ENCODE measurements at places on chromosomes 5 and 9. TPM values are rescaled to one million over a fixed set of nuclear protein-coding genes. Genes with fewer than 3 reads are reported as not detected.

The HMCN2 gene
- total RNA-seq: under 0.01 TPM

The LSM11 gene
- 2.4 TPM for total RNA-seq

The ACER2 gene
- 3.8 TPM for total RNA-seq

The IFNB1 gene
- under 0.01 TPM for total RNA-seq

The APBA1 gene
- 0.27 TPM for total RNA-seq

The FYB1 gene
- 1.6 TPM for total RNA-seq

The UBE2D2 gene
- 36.6 TPM for total RNA-seq

The TPPP gene
- 12.9 TPM for total RNA-seq

The ATP10B gene
- not detected for total RNA-seq

The LMNB1 gene
- 97.5 TPM for total RNA-seq

GRCh38 chr5:39214912-39215709, 4.3 kb downstream of the FYB1 start:
- DNase-seq: no peak

DNA sequence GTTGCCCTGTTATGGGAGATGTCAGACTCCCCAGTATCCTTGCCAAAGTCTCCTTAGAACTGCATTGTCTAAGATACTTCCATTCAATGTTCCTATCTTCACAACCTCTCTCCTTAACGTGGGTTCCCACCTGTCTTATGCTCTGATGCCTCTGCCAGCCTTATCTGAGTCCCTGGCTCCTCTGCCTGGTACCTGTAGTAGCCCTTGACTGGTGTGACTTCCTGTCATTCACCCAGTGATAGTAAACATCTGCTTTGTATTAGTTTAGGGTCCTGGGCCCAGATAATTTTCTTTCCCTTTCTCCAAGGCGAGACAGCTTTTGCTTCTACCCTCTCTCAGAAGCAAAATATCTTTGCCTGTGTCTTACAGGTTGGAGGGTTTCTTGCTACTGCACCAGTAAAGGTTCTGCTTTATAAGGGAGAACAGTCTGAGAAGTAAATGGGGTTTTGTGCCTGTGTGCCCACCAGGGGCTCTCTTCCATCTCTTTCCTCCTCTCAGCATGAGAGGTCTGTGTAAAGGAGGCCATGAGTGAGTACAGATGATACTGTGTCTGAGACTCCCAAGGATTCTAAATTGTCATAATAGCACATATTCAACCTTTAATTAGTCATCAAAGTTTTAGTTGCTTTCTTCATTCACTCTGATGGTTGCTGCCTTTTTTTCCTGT, 220.8 kb downstream of the PRR16 start:
- DNase-seq: peak; percentile 24

DNA sequence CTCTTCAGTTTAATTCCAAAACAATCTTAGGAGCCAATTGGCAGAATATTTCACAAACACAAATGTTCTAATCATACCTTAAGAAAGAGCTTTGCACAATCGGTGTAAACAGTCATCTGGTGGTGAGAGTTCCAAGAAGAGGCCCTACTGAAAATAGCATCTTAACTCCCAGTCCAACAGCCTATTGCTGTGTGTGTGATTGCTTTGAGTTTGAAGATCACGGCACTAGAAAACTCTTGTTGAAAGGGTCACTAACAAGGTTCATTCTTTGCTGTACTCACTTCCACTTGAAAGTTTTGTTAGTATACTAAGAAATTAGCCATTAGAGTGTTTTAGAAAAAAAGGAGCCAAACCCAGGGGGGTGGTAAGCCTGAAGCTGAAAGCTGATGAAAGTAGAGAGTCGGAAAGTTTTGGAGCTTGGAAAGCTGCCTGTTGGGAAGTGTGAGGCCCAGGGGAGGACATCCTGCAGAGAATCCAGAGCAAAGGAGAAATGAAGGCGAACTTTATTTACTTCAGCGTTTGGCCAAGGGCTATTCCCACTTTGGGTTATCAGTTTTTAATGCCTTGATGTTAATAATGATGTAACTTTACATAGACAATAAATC, 180.3 kb upstream of the GHR start:
- no peak for DNase-seq

DNA sequence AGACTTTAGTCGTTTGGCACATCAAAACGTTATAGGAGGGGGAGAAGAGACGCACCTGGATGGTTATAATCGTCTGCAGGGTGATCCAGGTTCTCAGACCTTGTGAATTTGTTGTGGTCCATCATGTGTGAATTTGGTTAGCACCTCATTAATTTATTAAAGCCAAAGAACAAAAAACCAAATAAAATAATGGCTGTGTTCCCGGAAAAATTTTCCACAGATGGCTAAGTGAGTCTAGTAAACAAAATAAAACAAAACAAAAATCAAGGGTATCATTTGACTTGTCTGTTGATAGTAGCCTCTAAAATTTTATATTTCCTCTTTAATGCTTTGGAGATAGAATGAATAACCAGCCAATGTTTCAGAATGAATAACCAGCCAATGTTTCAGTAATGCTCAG, 119.7 kb downstream of the ACTBL2 start:
- DNase-seq: no peak

DNA sequence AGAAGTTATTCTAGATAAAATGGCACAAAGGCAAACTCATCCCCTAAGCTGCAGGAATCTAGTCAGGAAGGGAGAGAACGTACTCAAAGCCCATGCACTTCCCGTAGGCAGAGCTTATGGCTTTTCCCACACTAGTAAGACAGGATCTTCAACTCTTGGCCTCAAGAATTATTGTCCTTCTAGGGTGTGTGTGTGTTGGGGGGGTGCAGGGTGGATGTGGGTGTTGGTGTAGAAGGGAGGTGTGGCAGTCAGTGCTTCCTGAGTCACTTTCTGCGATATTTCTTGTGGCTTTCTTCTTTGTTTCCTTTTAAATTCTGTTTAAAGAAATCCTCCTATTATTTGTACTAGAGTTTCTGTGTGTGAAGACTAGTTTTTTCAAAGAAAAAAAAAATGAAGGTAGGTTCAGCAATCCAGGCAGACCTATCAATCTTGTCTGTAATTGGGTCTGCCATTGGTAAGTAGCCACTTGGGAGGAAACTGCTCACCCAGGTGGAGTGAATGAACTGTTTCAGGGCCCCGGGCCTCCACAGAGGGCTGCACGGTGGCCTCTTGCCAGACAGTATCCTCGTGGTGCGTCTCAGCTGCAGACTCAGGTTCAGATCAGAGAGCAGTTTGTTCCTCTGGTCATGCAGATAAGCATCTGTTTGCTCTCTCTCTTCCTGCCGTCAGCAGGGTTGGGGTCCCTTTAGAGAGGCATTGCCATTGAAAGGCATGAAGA, 131.9 kb downstream of the NPR3 start:
- peak; percentile 57 for DNase-seq

DNA sequence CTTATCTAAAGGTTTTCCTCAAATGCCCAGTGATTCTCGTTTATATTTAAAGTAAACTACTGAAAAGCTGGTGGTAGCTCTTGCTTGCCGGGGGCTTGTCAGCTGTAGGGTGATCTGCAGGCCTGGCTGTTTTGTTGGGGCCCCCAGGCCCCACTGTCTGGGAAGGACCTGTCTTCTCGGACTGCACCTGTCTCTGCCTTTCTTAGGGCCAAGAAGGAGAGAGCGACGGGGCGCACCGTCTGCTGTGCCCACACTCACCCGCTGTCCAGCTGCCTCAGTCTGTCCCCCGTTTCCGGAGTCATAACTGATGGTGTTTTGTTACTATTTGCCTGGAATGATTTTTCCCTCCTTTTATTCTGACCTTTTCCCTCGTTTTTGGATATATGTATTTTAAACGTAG, 94.1 kb upstream of the CACNA1B start:
- no peak for DNase-seq

DNA sequence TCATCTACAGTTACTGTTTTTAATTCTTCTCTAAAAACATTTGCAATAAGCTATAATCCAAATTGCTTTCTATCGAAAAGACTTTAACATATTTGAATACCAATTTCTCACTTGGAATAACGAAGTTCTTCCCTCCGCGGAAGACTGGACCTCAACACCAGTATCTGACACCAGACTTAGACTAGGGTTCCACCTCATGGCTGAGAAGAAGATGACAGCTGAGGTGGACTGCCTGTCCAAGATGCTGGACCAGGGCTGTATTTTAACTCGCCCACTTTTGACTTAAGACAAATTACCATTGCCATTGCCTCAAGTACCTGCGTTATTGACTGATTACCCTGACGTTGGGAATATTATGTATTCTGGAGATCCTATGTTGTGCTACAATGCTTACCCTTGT, 34.1 kb downstream of the ZMAT2 start:
- DNase-seq: no peak

GRCh38 chr5:10741661-10742060, 19.4 kb downstream of the DAP start:
- DNase-seq: no peak

GRCh38 chr9:6805532-6805931, 47.8 kb downstream of the KDM4C start:
- no peak for DNase-seq

GRCh38 chr5:68000805-68001204, 214.8 kb upstream of the PIK3R1 start:
- DNase-seq: no peak

DNA sequence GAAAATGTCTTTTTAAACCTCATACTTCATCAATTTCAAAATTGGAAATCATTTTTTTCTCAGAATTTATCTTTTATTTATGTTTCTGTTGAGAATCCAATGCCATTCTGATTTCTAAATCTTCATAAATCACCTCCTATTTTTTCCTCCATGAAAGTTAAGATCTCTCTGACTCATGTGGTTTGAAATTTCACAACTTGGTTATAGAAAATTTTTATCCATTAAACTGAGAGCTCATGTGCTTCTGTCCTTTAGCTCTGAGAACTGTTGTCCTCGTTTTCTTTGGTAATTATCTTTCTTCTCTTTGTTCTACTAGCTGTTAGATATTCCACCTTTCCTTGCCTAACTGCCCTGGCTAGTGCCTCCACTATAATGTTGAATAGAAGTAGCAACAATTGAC, 1.5 kb upstream of the RNF180 start:
- no peak for DNase-seq

- DNase-seq: no peak
Measured at GRCh38 chr5:107712359-107712870, 41.7 kb upstream of the EFNA5 start.

- DNase-seq: no peak
Measured at GRCh38 chr9:124272118-124272517, 14.4 kb downstream of the NEK6 start.

DNA sequence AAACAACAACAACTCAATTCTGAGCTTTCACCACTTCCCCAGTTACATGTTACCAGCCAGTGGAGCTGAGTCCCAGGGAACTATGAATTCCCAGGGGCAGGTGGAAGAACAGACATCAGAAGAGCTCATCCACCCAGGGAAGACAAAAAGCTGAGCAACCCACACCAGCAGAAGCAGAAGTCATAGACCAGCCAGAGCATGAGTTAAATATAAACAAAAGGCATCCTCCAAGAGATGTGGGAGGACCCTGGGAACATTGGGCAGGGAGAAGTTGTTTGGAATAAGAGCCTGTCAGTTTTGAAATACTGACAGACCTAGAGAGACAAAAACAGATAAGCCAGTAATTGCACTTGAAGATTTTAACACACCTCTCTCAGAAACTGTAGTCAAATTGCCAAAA, 102.3 kb upstream of the LMX1B start:
- no peak for DNase-seq

DNA sequence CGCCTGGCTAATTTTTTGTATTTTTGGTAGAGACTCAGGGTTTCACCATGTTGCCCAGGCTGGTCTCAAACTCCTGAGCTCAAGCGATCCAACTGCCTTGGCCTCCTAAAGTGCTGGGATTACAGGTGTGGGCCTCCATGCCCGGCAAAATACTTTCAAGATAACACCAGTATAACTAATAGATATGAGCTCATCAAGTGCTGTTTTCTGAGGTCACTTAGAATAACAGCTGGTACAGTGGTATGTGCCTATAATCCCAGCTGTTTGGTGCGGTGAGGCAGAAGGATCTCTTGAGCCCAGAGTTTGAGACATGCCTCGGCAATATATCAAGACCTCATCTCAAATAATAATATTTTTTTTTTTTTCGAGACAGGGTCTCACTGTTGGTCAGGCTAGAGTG, 30.5 kb upstream of the CREBRF start:
- no peak for DNase-seq

- no peak for DNase-seq
Measured at GRCh38 chr9:95991326-95991725, 115.8 kb downstream of the ERCC6L2 start.

- no peak for DNase-seq
Measured at GRCh38 chr5:143014017-143014651, 244.0 kb downstream of the ARHGAP26 start.

GRCh38 chr5:127517480-127518318, at the start of gene PRRC1:
PRRC1 (plus strand) TSS chr5:127517640; CDS start chr5:127523480, 5,840 bp downstream.
- DNase-seq: peak; percentile 63

DNA sequence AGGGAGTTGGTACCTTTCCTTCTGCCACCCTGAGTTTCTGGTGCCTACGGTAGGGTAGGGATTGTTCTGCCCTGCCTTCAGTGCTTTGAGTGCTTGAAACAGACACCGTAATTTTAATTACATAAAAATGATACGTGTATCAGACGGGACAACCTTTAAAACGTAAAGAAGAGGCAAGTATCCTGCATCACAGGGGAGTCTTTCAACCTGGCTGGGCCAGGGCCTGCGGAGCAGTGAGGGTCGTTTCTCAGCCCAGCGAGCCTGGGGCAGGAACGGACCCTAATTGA, 483 bp upstream of the DAB2IP start:
- no peak for DNase-seq

DNA sequence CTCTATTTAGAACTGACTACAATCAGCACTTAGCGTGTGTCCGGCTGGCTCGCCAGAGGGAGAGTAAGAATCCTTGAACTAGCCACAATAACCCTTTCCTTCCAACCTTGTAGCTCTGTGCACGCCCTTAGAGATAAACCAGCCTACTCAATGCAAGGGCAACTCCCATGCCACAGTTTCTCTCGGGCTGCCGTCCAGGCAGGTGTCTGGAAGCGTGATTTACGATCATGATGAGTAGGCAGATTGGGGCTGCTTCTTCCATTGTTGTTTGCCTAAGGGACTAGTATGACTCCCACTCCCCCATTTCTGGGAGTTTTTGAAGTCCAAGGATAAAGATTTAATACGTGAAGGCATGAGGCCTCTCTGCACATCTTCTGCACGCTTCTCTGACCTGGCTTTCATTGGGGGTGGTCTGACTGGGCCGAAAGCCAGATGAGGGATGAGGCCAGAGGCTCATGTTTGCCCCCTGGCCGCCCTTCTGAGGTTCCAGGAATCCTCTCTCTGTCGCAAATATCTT, 134.0 kb upstream of the MYO10 start:
- no peak for DNase-seq

DNA sequence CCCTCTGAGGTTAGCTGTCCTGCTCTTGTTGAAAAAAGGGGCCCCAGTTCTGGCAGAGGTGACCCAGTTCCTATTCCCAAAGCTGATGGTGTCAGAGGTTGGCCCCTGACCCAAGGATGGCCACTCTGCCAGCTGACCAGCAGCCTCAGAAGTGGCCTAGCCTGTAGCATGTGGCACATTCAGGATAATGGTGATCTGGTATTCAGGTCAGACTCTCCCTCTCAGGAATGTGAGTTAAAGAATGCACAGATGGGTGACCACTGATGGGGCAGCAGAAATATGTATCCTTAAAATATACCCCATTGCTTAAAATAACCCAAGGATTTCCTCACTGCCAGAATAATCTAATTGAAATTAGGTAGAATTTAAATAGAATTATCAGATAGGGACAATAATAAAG, 369.2 kb downstream of the SEMA5A start:
- no peak for DNase-seq
